NCI-H748 treated with DMSO at 0.1 percent for 48 hours (cell line): ENCODE measurements at places on chromosomes 7 and 10.

- no peak for DNase-seq
Measured at GRCh38 chr7:100191775-100192174, 14.1 kb downstream of the STAG3 start.

DNA sequence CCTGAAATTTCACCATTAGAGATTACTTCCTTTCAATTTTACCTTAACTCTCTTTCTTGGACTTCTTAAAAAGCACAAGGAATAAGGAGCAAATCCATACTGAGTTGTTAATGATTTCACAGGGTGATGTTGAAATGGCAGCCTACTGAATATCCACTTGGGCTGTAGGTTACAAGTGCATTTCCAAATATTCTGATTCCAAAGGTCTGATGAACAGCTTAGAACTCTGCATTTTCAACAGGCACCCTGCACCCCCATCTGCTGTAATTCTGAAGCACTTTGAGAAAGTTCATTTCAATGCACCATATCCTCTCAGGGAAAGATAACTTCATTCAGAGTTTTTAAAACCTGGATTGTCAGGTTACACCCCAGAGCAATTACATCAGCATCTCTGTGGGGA, 368.4 kb downstream of the KCNMA1 start:
- no peak for DNase-seq

DNA sequence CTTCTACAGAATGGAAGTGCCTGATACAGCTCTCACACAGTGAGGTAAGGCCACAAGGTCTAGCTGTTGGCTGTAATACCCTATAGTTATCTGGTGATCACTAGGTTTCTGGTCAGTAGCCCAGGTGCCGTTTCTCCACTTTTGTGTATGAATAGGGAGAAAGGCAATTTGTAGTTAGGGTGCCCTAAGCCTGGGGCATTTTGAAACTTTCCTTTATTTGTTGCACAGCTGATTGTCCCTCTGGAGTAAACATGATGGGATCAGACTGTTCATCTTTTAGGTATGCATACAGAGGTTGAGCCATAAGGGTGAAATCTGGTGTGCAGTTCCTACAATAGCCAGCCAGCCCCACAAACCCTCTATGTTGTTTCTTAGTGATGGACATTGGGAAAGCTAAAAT, 112.4 kb downstream of the ANKRD26 start:
- no peak for DNase-seq

DNA sequence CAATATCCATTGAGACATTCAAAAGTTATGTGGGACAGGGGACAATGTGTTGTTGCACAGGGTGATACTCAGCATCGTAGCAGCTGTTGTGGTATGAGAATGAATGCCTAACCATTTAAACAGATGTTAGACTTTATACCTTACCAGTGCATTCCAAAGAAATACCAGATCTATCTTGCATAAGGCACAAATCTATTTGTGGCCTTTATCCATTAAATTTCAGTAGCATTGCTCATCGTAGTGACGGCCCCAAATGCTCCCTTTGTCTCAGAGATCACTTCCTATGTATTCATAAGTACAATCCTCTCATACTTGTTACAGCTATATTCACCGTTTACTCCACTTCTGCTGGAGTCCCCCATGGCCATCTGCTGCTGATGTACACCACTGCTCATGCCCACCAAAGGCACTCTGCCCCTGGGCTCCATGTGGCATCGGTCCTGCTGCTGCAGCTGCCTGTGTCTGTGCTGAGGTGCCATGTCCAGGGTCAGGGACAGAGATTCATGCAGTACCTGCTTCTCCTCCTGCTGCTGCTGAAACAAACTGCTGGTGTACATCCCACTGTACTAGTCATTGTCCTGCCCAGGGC, 96.3 kb downstream of the CPED1 start:
- DNase-seq: no peak

DNA sequence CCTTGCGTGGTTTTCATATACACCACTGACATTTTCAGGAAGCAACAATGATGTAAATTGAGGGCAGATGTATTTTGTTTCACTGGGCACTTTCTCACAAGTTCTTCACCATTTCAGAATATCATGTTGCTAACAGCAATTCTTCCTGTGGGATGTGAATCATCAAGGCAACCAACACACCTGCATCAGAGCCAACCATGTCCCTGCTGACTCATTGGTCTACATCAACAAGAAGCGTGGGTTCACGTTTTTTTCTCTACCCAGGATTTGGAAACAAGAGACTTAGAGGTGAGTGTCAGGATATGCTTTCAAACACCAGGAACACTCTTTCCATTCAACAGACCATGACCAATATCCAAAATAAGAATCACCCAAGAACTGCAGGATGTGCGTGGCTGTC, 203.9 kb downstream of the TEX36 start:
- DNase-seq: no peak

DNA sequence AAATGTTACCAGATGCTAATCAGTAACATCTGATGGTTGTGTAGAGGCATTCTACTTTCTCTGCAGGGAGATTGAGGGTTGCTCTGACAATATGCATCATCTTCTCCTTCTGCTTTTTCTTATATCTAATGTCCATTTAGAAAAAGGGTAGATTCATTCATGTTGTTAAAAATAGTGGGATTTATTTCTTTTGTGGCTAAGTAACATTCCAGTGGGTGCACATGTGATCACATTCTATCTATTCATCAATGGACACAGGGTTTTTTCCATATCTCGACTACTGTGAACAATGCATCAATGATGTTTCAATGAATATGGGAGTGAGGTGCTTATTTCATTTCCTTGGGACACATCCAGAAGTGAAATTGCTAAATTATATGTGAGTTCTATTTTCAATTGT, 103.9 kb downstream of the CRPPA start:
- DNase-seq: no peak

DNA sequence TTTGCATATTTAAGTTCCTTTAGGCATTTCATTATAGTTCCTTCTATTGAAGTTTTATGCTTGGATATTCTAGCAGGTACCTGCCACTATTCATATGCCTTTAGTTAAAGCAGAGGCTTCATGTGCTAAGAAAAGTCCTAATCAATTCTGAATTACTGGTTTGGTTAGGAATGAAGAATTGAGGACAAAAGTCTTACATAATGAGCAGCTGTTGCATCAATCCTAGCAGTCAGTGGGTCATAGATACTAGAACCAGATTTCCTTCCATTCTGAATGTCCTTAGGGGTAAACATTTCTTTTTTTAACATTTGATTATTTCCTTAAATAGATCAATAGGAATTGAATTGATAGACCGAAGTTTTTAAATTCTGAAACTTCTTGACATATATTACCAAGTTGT, 59.2 kb downstream of the CDK13 start:
- no peak for DNase-seq

DNA sequence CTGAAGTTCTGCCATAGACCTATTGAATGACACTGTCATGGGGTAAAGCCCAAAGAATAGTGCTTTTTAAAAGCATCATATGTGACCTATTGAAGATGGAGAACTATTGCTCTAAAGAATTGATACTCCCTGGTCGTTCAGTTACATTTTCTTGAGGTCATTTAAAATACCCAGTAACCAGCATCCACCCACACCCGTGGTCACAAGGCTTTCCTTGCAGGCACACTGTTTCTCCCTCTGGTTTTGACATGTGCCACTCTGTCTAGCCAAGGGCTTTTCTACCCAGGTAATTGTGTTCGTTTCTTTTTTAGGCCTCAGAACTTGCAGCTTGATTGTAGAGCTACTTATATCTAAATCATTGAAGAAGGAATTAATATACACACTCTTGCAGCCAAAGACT, 68.3 kb upstream of the LYZL2 start:
- no peak for DNase-seq

DNA sequence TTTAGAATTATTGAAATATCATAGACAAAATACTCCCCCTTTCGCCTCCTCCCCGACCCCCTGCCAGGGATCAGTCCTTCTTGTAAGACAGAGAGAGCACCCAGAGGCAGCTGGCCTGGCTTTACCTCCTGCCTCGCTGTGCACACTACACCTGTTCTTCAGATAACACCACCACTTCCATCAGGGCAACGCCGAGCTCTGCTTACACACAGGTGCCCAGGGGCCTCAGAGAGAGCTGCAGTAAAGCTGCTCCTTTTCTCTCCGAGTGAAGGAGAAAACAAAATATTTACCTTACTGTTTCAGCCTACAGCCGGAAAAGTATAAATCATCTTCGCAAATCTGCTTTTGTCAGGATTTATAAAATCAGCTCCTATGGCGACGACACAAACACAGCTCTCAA, 80.7 kb downstream of the HIPK2 start:
- peak; percentile 32 for DNase-seq

GRCh38 chr7:26275213-26275612, 16.4 kb upstream of the SNX10 start:
- DNase-seq: no peak

GRCh38 chr10:59358576-59358975, 3.8 kb downstream of the FAM13C start:
- no peak for DNase-seq

DNA sequence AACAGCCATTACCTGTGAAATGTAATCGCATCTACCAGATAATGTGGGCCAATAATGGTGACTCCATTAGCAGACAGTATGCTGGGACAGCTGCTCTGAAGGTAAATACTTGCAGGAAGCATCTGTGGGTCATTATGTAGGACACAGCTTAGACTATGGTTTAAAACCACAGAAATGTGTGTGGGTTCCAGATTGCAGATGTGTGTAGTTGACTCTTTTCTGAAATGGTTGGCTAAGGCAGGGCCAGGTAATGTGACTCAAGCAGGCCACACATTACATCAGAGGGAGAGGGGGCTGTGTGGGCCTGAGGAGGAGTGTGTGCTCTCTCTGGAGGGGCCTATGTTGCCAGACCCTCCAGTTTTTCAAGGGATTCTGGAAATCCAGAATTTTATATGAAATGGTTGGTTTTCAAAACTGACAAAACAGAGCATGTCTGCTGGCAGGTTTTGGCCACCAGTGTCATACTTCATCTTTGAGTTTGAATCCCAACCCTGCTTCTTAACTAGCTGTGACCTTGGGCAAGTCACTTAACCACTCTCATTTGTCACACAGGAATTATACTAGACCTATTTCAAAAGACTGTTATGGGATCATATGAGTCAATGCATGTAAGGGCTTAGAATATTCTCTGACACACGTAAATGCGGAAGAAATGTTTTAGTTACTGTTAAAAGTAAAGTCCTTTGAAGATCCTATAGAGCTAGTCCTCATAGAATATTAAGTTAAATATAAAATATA, 64.5 kb downstream of the MCMBP start:
- DNase-seq: no peak

DNA sequence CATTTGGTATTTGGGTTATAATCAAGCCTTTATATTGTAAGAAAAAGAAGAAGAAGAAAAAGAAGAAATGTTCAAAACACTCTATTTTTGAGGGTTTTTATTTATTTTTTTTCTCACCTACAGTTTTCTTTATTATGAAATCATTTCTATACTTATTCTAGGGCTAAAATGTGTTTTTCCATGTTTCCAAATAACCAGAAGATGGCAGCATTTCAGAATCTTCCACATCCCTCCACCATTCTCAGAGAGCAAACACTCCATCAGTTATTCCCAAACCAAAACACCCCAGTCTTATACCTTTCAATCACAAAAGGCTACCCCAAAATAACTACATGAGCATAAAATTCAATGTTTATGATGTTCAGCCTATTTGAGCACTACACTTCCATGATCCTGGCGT, 38.7 kb upstream of the PPP1R17 start:
- peak; percentile 36 for DNase-seq

GRCh38 chr7:80583901-80584300, 54.5 kb upstream of the CD36 start:
- DNase-seq: no peak

- no peak for DNase-seq
Measured at GRCh38 chr7:137670222-137671064, 176.3 kb downstream of the DGKI start.

DNA sequence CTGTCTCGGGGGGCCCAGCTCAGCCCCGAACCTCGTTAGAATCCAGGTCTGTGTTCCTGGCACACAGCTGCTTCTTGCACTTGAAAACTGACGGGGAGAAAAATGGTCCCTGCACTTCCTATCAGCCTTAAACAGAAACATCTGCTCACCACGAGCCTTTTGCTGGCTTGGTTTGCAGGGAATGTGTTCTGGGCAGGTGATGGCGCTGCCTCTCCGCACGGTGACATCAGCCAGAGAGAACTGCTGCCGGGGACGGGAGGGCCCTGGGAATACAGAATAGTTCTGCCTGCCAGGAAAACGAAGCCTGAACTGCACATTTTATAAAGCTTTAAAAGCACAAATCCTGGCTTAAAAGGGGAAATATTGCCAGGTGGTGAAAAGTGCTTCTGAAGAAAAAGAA, 622.5 kb downstream of the TYW1 start:
- peak; percentile 16 for DNase-seq

GRCh38 chr10:66941491-66941890, 15.7 kb downstream of the LRRTM3 start:
- DNase-seq: no peak

DNA sequence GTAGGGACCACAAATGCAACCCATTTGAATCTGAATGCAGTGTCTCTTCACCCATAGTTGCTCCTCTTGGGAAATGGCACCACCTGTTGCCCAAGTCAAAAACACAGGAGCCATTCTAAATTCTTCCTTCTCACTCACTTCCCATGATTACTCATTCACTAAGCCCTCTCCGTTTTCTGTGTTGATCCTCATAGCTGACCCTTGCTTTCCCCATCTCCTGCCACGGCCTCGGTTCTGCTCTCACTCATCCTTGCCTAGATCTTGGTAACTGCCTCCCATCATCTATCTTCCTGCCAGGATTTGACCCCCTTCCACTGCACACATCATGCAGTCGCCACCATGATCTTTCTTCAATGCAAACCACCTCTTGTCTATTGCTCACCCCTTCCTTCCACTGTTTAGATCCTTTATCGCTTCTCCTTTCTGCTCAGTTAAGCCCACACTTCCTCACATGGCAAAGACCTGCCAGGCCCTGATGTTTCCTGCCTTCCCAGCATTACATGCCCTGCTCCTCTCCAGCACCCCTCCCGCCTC, 19.0 kb upstream of the CPN1 start:
- no peak for DNase-seq

GRCh38 chr10:12902135-12902572, 99.4 kb downstream of the CCDC3 start:
- DNase-seq: peak; percentile 25

- no peak for DNase-seq
Measured at GRCh38 chr10:119659951-119660350, 8.8 kb downstream of the BAG3 start.

GRCh38 chr7:84043661-84044191, 150.9 kb downstream of the SEMA3A start:
- DNase-seq: no peak

DNA sequence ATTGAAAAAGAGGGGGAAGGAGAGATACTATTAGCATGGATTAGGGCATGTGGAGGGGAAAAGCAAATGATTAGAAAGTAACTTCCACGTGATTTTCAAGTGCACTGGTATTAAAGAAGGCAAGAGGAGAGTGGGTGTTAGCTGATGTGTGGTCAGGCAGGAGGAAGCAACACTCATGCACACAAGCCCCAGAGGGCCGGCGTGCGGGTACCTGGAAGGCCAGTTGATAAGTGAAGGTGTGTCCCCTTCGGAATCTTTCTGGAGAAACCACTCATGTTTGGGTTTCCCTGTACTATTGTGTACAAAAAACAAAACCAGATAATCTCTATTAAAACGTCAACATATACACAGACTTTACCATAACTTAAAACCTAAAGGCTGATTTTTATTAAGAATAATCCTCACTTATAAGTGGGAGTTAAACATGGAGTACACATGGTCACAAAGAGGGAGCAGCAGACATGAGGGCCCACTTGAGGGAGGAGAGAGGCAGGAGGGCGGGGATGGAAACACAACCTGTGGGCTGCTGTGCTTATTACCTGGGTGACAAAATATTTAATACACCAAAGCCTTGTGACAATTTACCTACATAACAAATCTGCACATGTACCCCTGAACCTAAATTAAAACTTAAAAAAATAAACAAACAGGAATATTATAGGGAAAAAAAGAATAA, 98.9 kb downstream of the SVIL start:
- DNase-seq: no peak

GRCh38 chr10:76666891-76667290, 970.7 kb downstream of the KCNMA1 start:
- no peak for DNase-seq
